Right cardiac atrium (tissue), 5 donors: ENCODE measurements at places on chromosomes 6 and 20. TPM values are rescaled to one million over a fixed set of nuclear protein-coding genes. Genes with fewer than 3 reads are reported as not detected.

DNA sequence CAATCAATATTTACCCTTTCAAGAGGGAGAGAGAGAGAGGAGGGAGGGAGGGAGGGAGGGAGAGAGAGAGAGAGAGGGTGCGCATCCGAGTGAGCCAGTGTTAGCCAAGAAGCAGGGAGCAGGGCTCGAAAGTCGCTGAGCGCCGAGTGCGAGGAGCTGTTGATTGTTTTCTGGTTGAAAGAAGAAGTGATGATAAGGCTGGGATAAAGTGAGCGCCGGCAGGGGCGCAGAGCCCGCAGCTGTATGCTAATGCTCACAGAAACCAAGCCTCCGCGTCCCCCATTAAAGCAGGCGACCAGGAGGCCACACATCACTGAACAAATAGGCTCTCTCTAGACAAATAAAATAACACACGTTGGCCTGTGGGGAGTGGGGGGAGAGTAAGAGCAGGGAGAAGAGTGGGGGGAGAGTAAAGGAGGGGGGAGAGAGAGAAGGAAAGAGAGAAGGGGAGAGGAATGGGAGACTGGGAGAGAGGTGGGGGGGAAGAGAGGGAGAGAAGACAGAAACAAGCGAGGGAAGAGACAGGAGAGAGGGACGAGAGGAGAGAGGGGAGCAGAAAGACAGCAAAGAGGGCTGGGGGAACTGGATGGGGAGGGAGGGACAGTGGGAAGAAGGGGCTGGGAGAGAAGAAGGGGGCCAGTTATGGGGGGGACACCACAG, 5.0 kb upstream of the INSM1 start:
- no peak for DNase-seq

GRCh38 chr20:10209091-10209490, 9.5 kb upstream of the SNAP25 start:
- DNase-seq: no peak

DNA sequence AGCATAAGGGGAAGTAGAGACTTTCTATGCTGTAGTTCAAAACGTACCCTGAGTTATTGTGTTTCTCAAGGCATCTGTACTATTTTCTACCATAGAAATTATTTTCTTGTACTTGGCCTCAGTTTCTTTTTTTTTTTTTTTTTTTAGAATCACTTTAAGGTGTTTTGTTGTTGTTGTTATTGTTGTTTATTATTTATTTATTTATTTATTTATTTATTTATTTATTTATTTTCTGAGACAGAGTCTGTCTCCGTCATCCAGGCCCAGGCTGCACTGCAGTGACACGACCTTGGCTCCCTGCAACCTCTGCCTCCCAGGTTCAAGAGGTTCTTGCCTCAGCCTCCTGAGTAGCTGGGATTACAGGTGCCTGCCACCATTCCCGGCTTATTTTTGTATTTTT, 179.1 kb downstream of the GRIK2 start:
- no peak for DNase-seq

The HLA-B gene
- 448 TPM for polyA plus RNA-seq
